ENCODE measurements at places on chromosomes 5 and 9.

DNA sequence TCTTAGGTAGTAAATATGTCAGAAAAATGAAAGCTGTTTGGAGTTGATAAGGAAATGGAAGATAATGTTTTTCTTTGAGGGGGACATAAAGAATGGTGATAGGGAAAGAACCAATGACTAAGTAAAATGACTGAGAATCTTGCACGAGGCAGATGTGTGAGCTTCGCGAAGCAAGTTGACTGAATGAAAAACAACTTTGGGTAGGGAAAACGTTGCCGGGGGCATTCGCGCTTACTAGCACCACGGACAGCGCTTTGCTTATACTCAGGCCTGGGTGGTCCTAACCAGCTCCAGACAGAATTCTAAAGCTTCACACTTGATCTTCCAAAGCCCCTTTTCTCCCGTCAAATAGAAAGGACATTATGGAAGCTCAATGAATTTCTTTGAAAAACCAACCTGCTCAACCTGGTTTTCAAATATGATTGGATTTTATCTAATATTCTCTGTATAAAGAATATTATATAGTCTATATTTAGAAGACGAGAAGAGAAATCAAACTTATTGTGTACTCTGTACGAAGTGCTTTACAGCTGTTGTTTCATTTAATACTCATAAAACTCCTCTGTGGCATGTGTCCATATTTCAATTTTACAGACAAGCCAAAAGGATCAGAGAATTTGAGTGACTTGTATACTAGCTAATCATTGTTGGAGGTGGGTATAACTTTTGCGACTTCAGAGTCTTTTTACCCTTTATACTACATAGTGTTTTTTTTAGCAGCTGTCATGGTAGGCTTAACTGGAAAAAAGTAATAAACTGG is 1.9 kb upstream of the CDKN2B start:
- no peak for DNase-seq

- DNase-seq = no peak
These were observed at the start of gene C9orf72 for GRCh38 chr9:27572918-27573633. Gene C9orf72, minus strand, starts transcription at chr9:27573481. Its CDS starts 6,361 bp downstream, at chr9:27567120.

DNA sequence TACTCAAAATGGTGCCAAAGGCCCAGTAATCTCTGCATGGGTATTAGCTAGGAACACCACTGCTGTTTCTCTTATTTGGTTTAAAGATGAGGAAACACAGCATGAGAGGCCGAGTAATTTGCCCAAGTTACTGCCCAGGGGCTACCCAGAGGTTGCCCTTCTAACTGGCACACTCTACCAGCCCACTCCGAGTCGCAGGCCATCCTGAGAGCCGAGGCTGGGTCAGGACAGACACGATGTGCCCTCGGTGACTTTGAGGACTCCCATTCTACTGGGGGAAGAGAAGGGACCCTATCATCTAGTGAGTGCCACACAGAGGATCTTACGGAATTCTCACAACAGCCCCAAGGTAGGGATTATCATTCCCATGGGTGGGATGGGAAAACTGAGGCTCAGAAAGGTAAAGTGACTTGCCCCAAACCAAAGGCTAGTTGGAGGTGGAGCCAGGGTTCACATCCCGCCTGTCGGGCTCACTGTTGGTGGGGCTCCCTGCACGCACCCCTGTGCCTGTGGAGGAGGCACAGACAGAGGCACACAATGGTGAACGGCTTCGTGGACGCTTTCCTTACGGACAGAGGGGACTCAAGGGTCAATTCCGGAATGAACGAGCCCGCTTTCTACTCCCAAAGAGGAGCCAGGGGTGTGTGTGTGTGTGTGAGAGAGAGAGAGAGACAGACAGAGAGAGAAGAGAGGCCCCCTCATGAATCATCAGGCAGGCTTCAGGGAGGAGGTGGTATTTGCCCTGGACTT is 225.0 kb downstream of the MELK start:
- no peak for DNase-seq

GRCh38 chr9:124278054-124278540 is 20.3 kb downstream of the NEK6 start:
- no peak for DNase-seq

- peak; percentile 47 for DNase-seq
These were observed 153.1 kb downstream of the DROSHA start for GRCh38 chr5:31378838-31379237.

GRCh38 chr9:126377536-126377935 is 50.9 kb downstream of the MVB12B start:
- no peak for DNase-seq

DNA sequence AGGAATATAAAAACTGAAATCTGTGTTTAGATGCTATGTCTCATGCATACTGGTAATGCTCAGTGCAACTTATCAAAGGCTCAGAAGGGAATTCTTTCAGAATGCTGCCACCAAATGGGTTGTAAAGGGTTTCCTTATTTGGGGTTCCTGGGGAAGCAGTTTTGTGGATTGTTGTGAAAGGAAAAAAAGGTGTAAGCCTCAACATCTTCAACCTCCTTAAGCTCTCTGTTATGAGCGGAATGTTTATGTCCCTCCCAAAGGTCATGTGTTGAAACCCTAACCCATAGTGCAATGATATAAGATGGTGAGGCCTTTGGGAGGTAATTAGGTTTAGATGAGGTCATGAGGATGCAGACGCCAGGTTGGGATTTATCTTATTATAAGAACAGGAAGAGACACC is 41.6 kb downstream of the GNA14 start:
- no peak for DNase-seq

GRCh38 chr5:124812771-124813358 is 66.4 kb upstream of the ZNF608 start:
- DNase-seq = no peak

DNA sequence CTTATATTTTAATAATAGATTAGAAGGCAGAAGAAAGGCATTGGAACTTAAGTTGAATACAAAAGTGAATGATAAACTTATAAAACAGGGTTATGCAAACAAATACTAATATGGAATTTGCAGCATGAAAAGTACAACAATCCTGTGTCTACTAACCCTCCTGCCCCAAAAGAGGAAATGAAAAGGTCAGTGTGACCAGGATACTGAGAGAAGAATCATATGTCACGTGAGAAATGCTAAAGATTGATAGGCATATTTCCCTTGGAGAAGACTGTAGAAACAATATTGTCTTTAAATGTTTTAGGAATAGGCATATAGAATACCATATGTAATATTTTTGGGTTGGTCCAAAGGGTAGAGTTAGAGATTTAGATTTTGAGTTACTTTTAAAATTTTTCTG is 3.8 kb downstream of the WDR36 start:
- DNase-seq = no peak

DNA sequence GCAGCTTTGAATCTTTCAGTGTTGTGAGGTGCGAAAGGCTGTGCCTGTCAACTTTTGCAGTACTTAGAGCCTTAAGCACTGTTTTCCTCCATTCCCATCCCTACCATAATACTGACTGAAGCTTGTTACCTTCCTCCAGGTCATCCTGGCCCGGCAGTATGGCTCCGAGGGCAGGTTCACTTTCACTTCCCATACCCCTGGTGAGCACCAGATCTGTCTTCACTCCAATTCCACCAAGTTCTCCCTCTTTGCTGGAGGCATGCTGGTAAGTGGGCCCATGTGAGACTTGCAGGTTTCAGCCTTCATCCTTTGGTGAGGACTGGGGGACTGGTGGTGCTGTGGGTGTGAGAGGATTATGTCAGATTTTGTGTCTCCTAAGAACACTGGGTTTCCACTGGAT is 1.5 kb downstream of the TMED9 start:
- no peak for DNase-seq

GRCh38 chr5:116002116-116002906 is 30.0 kb upstream of the ARL14EPL start:
- DNase-seq = no peak

DNA sequence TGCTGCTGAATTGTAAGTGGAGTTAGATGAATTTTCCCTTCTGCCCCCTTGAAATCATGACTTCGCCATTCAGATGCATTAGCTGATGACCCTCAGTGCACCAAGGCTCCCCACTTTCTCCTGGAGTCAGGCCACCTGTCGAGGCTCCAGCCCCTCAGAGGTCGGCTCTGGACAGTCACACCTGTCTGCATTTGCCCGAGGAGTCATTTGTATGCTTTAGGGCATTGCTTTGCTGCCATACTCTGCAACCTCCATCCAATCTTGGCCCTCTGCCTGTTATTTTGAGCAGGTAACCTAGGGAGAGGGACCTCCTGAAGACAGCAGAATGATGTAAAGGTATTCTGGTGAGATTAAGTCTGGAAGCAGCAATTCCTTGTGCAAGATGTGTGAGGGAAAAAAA is 144.8 kb downstream of the MACROH2A1 start:
- no peak for DNase-seq

GRCh38 chr5:57450991-57451876 is 31.4 kb downstream of the ACTBL2 start:
- no peak for DNase-seq

DNA sequence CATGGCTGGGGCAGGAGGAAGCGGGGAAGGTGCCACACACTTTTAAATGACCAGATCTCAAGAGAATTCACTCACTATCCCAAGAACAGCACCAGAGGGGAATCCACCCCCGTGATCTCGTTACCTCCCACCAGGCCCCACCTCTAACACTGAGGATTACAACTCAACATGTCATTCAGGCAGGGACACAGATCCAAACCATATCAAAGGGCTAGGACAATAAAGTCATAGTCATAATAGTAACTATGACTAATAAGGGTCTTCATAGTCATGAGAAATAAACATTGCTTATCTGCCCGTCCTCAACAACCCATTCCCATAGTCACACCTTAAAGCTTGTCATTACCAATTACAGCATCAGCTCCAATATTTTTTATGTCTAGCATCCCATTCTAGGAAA is 65.3 kb upstream of the SMC2 start:
- DNase-seq = no peak

GRCh38 chr5:178398901-178399700 is 166.5 kb upstream of the PHYKPL start:
- DNase-seq = no peak

GRCh38 chr5:144173766-144174165 is 3.1 kb downstream of the KCTD16 start:
- no peak for DNase-seq

- no peak for DNase-seq
These were observed 19.7 kb upstream of the SLC6A19 start for GRCh38 chr5:1181451-1182359.

DNA sequence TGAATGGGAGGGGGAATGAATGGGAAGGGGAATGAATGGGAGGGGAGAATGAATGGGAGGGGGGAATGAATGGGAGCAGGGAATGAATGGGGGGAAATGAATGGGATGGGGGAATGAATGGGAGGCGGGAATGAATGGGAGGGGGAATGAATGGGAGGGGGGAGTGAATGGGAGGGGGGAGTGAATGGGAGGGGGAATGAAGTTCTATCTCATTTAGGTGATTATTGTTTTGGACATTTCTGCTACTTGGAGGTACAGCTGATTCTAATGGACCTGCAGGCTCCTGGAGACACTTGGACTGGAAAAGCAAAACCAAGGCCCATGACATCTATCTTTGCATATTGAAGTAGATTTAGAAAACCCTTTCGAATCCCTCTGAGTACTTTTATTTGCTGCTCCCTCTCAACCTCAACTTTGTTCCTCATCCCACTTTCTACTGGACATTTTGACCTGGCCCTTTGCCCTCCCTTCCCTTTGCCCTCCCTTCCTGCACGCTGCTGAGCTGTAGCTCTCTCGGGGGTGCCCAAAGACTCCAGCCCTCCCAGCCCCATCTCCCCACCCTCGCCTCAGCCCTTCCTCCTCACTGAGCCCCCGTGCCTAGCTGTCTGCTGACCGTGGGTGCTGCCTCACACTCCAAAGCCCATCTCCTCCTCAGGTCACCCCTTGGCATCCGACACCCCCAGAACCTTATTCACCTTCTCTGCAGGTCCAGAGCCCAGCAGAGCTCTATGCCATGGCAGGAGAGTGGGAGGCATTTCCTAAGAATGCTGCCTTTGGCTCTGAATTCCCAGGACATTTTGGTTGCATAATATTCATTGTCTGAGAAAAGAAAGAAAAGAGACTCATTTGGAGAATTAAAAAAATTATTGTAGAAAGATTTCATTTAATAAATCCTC is 19.9 kb upstream of the LPCAT1 start:
- DNase-seq = no peak

- no peak for DNase-seq
These were observed 191.5 kb upstream of the PCSK5 start for GRCh38 chr9:75699017-75699416.

- DNase-seq = no peak
These were observed 197.1 kb downstream of the CEMIP2 start for GRCh38 chr9:71571186-71571585.

DNA sequence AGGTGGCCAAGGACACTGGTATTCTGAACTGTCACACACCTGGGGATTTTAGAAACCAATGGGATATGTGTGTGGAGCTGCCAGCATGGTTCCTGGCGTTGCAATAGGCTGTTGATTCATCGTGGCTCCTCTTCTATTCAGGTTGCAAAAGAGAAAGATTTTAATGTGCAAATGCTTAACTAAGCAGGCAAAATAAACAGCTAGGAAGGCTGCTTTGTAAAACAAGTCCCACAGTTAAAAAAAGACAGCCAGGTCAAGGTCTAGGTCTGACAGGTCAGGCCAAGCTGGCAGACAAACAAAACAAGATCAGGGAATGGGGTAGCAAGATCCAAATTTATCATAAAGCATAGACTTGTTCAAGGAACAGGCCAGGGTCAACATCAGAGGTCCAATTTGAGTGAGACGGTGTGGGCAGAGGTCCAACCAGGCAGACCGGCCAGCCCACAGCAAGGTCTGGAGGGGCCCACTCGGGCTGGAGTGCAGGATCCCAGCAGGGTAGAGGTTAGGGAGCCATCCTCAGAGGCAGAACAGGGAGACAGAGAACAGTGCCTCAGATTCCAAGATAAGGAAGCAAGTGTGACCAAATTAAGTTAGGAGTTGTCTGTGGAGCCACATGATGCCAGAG is 45.6 kb downstream of the SUB1 start:
- no peak for DNase-seq

- DNase-seq = no peak
These were observed 822 bp downstream of the DENND4C start for GRCh38 chr9:19231126-19231903.

DNA sequence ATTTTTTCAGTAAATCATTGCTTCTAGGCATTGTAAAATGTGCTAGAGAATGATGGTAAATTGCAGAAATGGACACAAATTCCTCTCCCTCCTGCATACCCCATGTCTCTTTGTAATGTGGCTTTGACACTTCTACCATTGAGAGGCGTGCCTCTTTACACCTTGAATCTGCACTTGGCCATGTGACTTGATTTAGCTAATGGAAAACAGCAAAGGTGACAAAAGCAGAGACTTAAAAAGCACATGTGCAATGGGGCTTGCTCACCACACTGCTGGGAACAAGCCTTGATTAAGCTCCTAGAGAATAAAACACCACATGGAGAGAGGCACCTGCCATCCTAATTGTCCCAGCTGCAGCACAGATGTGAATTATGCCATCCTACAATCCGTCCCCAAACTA is 69.9 kb upstream of the NAA35 start:
- no peak for DNase-seq

- DNase-seq = no peak
These were observed 284.9 kb upstream of the FBXL7 start for GRCh38 chr5:15215056-15215455.

- no peak for DNase-seq
These were observed 4.6 kb downstream of the UNC5A start for GRCh38 chr5:176814836-176815438.

DNA sequence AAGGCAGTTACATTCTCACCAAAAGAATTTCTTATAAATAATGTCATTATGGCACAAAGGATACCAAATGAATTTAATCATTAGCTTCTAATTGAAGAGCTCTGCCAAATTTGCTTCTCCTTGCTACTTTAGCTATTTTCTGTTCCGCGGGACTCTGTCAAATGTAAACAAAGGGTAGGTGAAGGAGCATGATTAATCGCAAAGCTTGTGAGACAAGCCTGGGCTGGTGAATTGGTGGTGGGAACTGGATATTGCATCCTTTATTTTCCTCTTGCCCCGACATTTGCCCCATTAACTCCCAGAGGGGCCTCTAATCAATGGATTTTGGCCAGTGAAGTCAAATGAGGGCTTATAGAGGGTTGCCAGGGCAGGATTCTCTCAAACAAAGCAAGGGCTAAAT is 234.2 kb upstream of the RFX3 start:
- no peak for DNase-seq

All from skeletal muscle cell (primary cell).